Activated CD8-positive, alpha-beta memory T cell treated with anti-CD3 and anti-CD28 coated beads for 48 hours (primary cell): ENCODE measurements at places on chromosomes 7 and 10.
A peak's percentile ranks its signal among the peaks of the same experiment; 100 is the strongest.

DNA sequence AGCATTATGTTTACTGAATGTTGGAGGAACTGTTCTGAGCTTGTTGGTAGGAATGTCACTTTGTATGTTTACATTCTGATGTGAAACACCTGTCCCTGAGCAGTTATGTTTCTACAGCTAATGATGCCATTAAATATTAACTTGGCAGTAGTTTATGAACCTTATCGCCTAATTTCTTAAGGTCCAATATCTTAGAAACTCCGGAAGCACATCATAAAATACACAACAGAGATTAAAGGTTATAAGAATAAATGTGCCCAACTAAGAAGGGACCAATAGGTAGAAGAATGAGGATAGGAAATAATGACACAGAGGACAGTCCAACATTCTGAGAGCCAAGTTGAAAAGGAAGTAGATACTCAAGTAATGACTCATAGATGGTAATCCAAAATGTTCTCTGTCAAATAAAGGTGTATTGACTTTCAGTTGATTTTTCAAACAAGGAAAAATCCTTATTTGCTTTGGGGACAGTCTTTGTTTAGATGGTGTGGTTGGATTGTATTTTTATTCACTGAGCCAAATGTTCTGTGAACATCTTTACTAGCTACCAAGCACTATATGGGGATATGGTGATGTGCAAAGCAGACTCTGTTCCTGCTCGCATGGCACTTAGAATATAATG lies 31.9 kb downstream of the LCOR start:
- DNase-seq, result no peak

- no peak for DNase-seq
These were observed 59.5 kb downstream of the FZD1 start for GRCh38 chr7:91323626-91324158.

DNA sequence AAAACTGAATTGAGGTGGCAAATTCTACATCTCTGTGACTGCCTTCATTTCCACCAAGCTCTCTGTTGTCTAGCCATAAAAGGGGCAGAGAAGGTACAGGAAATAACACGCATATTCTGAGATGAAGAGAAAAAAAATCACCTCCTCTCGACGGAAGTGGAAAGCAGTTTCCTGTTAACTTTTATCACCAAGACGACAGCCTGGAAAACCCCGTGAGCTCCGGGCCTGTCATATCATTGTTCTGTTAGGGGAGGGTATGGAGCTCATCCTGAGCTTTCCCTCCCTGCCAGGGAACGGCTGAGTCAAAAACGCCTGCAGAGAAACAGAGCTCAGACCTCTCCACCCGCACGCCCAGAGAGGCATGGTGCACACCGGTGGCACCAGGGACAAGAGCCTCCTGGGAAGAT lies 200.3 kb downstream of the PRPF18 start:
- DNase-seq, result peak; percentile 36

DNA sequence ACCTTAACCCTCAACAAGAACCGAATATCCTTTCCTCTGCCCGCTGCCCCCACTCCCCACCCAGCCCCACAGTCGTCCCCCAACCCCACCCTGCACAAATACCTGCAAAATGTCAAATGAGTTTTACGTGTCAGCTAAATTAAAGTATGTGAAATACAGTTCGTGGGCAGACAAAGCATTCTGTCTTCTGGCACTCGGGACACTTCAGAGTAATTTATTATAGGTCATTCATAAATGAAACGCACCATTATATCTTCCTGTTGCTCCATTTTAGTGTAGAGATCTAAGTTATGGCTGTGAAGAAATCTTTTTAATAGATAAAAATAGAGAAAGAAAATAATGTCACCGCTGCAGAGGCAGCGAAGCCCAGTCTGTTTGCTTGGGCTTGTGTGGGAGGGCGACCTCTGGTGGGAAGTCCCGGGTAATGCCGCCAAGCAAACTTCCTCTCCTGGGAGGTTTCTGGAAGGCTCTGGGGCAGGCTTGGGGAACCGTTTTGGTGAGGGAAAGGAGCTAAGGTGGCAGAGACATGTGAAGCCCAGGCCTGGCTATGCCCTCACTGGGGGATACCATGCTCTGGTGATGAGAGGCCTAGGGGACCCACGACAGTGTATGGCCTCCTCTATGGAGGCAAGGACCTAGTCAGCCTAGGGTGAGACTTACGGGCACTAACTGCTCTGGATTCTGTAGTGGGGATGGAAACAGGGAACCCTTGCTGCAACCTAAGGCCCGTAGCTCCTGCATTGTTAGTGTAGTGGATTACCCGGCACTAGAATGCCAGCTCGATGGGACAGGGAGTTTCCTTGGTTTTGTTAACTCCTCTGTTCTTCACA lies 604.9 kb downstream of the LRMDA start:
- peak; percentile 12 for DNase-seq

DNA sequence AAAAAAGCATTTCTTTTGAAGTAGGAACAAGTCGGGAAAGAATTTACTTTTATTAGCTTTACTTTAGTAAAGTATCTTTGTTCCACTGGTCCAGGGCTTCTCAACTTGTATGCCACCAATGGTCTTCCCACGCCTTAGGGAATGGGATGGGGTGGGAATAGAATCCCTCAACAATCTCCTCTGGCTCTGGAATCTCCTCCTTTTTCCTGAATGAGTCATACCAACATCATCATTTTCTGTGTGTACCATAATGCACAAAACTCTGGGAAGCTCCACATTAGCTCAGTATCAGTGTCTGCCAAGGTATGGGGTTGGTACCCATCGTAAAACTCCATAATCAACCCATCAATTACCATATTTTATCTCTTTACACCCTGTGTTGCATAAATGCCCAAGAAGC lies 159.4 kb upstream of the BMPER start:
- no peak for DNase-seq

GRCh38 chr10:5775685-5776084 lies 37.5 kb downstream of the GDI2 start:
- peak; percentile 33 for DNase-seq

DNA sequence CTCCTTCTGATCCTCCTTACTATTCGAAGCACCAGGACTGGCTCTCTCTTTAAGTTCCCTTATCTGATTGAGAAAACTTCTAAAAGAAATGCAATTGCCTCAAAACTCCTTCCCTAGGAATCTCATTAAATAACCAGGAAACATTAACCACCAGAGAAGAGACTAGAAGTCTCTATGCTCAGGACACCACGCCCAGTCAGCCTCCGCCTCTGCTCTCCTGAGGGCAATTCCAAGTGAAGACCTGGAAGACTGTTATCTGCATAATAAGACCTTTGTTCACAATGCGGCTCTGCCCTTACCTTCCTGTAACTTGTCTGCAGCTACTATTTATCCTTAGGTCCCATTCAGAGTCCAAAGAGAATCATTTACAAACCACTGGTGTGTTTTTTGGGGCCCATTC lies 78.8 kb downstream of the ELMO1 start:
- no peak for DNase-seq

DNA sequence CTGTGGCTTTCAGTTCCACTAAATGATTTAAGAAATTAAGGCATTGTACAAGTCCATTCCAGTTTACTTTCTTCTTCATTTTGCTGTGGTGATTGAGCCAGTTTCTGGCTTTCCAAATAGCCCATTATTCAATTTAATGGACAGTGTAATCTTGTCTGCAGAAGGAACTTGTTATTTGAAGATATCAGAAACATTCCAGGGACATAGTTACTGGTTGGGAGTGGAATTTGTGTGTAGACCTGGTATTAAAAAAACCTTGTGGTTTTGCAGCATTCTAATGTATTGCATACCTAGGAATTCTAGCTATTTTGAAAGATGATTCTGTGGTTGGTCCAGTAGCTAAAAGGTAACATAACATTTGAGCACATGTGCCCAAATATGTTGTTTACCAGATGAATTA lies 72.2 kb downstream of the MCU start:
- DNase-seq, result no peak

DNA sequence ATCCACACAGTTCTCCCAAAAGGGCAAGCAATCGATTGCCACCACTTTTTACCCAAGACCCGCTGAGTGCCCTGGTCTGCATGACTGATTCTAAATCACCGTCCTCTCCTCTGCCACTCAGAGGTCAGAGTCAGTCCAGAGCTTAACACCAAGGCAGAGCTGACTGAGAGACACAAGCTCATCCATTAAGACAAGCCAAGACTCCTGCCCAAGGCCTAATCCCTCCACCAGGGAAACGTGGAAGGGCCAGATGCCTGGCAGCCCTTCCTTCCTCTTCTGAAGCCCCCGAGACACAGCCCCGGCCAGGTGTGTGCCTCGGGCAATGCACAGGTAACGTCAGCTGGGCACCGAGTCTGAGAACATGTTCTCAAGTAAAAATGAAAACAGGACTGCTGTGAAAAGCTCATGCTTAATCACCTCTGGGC lies 51.7 kb downstream of the DIP2C start:
- no peak for DNase-seq

DNA sequence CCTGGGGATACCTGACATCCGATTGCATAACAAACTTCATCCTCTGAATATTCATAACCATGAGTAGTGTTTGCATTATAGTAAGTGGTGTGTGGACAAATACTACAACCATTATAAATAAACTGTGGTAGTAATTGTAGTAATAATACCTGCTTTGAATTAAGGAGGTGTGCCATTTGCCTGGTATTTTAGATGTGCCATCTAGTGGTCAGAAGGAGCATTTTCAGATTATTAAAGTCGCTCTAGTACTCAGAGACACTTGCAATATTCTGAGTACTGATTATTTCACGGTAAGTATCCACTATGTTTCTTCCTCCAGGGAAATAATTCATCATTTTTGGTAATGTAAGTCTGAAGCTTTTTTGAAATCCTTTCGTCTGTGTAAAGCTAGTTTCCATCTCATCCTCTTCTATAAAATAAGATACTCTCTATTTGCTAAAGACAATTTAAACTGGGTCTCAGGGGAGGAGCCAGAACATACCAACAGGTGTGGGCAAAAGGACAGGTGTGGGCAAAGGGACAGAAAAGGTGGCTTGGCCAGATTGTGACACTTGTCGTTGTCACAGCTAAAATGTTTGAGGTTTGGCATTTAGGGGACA lies 115.3 kb upstream of the WDR11 start:
- DNase-seq, result no peak

DNA sequence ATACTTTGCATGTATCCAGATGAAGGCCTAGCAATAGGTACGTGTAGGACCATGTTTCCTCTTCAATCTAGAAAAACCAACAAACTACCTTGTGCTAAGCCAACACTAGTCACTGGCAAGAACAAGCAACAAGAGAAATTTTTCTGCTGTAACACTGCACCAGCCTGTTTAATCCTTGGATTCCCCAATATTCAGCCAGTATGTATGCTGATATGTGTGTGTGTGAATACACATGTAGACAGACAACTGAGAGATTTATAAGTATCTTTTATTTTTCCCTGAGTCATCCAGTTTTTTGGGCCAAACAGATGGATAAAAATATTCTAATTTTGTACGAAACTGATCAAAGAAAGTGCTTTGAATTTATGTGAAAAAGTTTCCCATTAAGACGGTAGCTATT lies 26.2 kb downstream of the GLI3 start:
- no peak for DNase-seq

GRCh38 chr10:33115738-33116719 lies 158.0 kb upstream of the ITGB1 start:
- no peak for DNase-seq

- no peak for DNase-seq
These were observed 5.3 kb downstream of the ATXN7L1 start for GRCh38 chr7:105871142-105871541.

DNA sequence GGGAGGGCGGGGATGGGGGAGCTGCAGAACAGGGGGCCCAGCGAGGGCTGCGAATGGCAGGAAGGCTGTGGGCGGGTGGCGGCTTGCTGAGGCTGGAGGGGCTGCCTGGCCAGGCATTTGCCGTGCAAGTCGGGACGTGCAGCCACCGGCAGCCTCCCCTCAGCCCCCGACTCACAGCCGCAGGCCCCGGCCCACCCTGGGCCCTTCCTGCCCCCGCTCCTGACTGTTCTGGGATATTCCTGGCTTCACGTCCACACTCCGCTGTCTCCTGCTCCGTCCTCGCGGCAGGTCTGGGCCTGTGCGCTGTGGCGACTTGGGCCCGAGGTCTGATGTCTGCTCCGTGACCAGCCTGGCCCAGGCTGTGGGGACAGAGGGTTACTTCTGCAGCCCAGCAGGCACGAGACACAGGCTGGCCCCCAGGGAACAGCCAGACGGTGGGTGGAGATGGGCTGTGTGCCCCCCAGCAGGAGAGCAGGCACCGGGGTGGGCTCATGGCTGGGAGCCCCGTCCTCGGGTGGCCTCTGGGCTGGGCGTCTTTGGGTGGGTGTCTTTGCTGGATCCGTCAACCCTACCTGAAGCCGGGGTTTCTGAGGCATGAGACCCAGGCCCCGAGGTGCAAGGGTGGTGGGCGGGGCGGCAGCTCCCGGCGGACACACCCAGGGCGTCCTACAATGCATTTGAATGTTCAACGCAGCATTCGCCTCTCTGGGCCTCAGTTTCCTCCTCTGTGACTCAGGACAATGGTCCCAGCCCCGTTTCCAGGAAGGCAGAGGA lies 86.5 kb downstream of the FOXL3 start:
- DNase-seq, result no peak

- DNase-seq, result no peak
These were observed 43.5 kb downstream of the KMT2C start for GRCh38 chr7:152392254-152392653.

DNA sequence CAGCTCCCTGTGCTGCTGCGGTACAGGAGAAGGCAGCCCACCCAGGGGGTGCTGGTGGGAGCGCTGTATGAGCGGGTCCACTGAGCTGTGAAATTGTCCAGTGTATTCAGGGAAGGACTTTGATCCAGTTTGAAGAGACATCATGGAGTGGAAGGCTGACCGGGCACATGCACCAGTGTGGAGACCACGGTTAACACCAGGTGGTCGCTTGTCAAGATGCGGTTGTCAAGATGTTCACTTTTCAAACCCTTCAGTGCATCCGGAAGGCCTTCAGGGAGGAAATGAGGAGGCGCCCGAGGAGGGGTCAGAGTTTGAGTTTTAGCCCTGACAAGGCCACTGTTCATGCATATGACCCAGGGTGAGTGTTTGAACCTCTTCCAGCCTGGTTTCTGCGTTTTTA lies 6.1 kb downstream of the DOCK1 start:
- DNase-seq, result no peak

- no peak for DNase-seq
These were observed 1155.6 kb downstream of the TYW1 start for GRCh38 chr7:68152205-68152604.

GRCh38 chr10:121900443-121901174 lies 27.2 kb downstream of the ATE1 start:
- DNase-seq, result no peak
